ENCODE measurements at places on chromosomes 4 and X.
A peak's percentile ranks its signal among the peaks of the same experiment; 100 is the strongest.

- no peak for DNase-seq
Observed at GRCh38 chr4:89344571-89344970, 37.0 kb upstream of the GPRIN3 start.

DNA sequence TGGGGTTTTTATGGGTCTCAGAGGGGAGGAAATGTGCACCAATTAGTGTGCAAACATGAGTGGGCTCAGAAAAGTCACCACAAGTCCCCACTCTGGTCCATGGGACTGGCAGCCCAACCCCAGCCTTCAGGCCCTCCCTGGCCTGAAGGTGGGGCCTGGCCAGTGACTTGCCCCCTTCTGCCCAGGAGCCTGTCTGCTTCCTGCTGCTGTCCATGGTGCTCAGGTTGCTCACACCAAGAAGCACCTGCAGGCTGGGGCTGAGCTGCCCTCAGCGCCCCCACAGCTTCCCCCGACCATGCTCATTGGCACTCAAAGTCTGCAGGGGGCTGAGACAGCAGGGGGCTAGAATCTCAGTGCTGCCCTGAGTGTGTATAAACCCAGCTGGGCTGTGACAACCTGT is 30.6 kb upstream of the GC start:
- no peak for DNase-seq

DNA sequence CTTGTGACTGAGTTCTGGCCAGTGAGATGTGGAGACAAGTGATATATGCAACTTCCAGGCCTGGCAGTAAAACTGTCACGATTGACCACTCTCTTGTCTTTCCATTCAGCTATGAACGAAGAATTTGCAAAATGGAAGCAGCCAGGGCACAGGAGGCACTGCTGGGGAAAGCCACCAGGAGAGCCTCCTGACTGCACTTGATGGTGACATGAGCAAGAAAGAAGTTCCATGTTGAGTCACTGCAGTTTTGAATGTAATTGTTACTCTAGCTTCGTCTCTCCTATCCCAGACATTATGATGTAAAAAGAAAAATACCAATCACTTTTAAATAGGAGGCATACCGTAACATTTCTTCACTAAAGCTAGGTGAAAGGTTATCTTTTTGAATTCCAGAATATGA is 32.4 kb upstream of the ZCCHC4 start:
- no peak for DNase-seq

DNA sequence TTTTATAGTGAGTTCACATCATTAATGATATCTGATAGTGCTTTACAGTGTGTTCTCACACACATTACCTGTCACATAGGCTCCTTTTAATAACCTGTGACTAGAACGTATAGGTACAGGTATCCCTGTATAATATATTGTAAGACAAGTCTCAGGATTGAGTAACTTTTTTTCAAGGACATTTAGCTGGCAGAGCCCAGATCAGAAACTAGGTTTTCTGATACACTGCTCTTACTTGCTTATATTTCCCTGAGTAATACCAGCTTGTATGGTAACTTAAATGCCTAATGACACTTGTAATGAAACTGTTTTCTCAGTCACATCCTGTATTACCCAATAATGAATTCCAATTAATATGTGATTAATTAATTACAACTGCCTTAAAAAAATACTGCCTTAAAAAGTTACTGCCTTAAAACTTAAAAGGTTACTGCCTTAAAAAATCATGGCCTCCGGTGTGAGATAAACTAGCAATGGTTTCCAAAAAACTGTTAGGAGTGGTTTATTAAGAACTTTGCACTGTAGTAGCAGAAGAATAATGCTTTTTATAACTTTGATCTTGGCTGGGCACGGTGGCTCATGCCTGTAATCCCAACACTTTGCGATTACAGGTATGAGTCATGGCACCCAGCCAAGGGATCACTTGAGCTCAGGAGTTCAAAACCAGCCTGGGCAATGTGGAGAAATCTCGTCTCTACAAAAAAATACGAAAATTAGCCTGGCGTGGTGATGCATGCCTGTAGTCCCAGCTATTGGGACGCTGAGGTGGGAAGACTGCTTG is 11.9 kb downstream of the COPS4 start:
- DNase-seq = no peak

DNA sequence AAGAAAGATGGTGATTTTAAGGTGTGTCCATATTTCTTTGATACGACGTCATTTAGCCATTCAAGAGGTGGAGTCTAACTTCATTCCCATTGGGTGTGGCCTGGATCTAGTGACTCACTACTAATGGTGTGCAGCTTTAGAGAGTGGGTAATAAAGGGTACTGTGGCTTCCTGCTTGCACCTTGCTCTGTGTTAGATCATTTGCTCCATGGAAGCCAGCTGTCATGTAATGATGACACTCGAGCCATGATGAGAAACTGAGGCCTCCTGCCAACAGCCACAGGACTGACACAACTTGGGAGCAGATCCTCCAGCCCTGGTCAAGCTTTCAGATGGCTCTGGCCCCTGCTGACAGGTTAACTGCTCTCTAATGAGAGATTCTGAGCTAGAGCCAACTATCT is 82.0 kb downstream of the UNC5C start:
- DNase-seq = no peak

DNA sequence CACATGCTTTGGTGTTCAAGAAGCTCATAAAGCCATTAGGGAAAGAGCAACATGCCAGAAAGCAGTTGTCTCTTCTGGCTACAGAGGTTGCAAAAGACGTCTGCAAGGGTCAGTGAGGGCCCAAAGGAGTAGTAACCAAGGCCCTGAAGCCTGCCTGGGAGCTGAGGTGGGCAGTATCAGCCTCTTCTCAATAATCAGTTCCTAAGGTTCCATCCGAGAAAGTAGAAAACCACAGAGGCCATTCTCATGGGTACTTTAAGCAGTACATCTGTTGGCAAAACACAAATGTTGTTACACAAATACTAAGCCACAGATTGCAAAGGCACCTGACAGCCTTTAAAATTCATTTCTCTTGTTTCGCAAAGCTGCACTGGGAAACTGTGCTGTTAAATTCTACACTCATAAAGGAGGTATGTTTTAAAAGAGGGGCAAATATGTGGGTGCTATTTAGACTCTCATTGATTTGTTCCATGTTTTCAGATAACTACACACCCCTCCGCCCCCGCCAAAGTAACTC is 37.7 kb downstream of the MECP2 start:
- no peak for DNase-seq

DNA sequence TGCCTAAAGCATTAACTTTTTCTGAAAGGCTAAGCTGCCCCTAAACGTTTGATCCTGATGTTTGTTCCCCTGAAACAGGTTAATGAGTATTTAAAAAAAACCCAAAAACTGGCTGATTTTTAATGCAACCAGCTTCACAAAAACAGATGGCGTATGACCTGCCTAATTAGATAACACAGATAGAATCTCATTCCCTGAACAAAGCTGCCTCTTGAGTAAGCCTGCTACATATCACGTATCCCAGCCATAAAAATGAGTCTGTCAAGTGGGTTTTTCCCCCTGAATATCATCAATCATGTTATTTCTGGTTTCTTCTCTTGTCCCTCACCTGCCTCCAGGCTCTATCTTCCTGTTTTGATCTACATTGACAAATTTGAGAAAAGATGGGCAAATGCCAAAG is 154.2 kb upstream of the FAM9B start:
- no peak for DNase-seq

DNA sequence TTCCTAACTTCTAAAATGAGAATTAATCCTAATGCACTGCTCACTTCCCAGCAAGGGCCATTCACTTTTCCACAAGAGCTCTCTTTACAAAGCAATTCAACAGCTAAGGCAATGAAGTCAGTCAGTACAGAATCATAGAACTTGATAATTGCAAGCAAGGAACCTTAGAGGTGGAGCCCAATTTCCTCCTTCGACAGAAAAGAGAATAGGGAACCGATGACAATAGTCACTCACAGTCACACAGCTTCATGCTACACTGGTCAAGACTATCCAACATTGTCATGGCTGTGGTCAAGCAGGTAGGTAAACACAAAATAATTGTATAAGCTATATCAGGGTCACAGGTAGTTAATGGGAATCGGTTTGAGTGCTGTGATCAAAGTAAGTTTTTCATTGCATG is 90.0 kb downstream of the ELOVL6 start:
- no peak for DNase-seq

DNA sequence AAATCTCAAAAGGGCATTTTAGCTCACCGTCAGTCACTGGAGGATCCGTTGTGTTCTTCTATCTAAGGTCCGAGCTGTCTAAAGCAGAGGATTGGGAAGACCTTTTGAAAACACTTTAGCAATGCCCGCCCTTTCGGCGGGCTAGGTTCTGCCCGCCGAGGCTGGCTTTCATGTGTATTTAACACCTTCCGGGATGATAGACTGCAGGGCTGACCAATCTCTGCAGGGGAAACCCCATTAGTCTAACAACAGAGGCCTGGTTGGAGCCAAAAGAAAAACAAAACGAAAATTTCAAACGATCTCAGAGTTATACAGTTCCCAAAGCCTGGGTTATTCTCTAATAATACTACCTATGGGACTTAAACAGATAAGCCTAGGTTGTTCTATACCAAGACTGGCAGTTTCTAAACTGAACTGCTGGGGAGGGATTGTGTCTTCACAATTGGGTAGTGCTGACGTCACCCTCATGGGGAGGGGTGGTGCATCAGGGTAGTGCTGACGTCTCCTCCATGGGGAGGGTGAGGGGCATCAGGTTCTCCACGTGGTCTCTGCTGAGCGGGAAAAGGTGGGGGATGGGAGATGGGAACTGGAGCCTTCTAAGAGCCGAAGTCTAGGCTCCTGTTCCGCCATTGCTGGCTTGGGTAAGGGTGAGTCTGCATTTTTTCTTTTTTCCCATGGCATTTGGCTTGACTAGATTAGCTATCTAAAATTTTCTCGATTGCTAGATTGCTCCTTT is 14.8 kb upstream of the CUL4B start:
- no peak for DNase-seq

- DNase-seq = no peak
Observed at GRCh38 chrX:130247996-130248395, 20.7 kb downstream of the ZNF280C start.

DNA sequence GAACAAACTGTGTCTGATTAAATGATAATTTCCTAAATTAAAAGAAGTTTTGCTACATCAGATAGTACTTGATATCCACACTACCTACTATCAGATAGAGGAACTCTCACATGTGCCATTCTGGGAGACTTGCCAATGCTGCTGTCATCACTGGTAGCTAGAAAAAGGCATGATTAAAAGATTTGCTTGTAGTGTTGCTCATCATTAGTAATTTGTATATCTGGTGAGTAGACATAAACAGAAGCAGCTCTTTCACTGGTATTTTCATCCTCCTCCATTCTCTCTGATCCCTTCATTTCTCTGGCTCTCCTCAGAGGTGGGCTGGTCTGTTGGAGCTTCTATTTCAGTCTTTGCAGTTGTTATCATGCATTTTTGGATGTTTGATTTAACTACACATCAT is 56.0 kb downstream of the SPRY1 start:
- DNase-seq = peak; percentile 82

DNA sequence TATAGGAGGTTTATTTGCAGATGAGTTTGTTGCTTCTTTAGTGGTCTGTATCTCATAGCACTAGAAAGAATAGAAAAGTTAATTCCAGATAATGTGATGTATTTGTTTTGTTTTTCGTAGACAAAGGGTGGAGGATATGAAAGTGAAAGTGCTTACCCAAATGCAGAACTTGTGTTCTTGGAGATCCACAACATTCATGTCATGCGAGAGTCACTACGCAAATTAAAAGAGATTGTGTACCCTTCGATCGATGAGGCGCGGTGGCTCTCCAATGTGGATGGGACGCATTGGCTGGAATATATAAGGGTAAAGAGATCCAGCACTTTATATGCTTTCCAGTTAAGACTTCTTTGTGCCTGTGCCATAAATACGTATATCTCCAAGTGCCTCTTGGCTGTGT is 43.3 kb downstream of the MTMR1 start:
- no peak for DNase-seq

- DNase-seq = no peak
Observed at GRCh38 chr4:77193511-77194102, 36.6 kb downstream of the CCNG2 start.

- DNase-seq = no peak
Observed at GRCh38 chrX:31440546-31440945, 368.7 kb upstream of the FTHL17 start.

GRCh38 chr4:26131711-26132110 is 189.1 kb upstream of the RBPJ start:
- DNase-seq = no peak

DNA sequence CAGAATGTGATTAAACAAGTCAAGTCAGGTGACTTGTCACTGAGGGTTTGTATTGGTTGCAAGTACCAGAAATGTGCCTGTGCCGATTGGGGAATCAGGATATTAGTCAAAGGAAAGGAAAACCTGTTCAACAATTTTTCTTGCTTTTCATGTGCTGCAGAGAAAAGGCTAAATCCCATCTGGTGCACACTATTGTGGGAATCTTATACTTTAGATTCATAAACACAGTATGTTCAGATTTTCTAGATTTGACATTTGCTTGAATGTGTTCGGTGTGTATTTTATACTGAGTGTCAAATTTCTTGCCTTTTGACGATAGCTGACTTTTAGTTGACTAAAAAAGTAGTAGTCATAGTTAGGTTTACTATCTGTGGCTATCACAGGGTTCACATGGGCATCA is 37.6 kb downstream of the GAB1 start:
- no peak for DNase-seq

- no peak for DNase-seq
Observed at GRCh38 chr4:128782076-128782715, 27.3 kb upstream of the JADE1 start.

GRCh38 chr4:112559053-112559452 is 43.1 kb upstream of the NEUROG2 start:
- DNase-seq = no peak

DNA sequence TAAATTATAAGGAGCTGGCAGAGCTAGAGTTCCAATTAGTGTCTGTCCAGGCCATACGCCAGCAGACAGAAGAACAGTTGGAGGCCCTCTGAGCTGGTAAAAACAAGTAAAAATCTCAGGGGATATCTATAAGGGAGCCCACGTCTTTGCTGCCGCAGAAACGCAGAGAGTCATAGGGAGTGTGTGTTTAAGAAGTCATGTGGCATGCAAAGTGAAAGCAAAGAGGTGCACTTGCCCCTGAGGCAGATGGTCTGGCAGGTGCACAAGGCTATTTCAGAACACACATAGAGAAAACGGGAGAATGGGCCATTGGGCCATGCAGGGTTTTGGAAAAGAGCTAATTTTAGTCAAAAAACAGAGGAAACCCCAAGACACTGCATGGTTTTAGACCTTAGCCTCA is 92.7 kb downstream of the NAP1L3 start:
- DNase-seq = no peak

DNA sequence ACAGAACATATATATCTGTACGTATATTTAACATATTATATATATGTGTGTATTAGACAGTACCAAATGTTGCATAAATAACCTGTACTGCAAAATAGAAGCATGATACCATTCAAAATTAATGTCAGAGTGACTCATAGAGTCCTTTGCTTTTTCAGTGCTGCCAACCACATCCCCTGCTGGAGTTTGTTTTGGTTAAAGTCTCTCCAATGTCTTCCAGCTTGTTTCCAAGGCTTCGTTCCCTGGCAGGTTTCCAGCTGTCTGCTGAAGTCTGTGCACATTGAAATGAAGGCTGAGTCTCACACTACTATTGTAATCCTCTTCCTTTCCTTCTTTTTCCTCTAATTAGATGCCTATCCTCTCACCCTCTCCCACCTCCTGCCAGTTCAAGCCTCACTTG is 14.9 kb downstream of the NRK start:
- peak; percentile 0 for DNase-seq

GRCh38 chr4:30153427-30153826 is 566.7 kb upstream of the PCDH7 start:
- DNase-seq = no peak

All from SJSA1 (cell line).